ENCODE measurements at places on chromosomes 1 and 21.

- DNase-seq, result no peak
Measured at GRCh38 chr1:39635871-39636210, 3.6 kb downstream of the HEYL start.

- no peak for DNase-seq
Measured at GRCh38 chr1:225917536-225917935, 6.5 kb downstream of the PYCR2 start.

GRCh38 chr1:3471356-3472087 is 17.1 kb downstream of the ARHGEF16 start:
- DNase-seq, result no peak

DNA sequence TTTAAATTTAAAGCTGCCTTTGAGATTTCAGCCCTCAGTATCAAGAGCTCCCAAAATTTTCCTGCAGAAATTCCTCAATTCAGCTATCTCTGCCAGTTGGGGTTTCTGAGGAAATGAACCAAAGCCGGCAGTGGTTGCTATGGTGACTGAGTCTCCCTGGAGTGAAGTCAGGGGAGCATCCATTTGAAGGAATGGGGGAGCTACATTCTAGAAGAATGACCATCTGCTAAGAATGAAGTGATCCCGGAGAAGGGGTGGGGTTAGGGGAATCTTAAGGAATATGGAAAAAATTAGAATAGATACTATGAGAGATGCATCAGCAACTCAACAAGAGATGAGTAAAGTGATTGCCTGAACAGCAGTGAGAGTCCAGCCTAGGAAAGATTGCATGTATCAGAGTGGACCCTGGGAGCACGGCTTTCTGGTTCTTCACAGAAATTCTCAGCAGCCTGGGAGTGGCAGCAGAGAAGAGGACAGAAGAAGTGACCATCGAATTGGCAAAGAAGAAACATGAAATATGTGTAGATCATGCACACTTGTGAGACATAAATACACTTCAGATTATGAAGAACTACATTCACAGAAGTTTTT is 94.7 kb downstream of the CHD1L start:
- no peak for DNase-seq

- DNase-seq, result no peak
Measured at GRCh38 chr21:44614161-44614631, 2.3 kb downstream of the KRTAP10-8 start.

DNA sequence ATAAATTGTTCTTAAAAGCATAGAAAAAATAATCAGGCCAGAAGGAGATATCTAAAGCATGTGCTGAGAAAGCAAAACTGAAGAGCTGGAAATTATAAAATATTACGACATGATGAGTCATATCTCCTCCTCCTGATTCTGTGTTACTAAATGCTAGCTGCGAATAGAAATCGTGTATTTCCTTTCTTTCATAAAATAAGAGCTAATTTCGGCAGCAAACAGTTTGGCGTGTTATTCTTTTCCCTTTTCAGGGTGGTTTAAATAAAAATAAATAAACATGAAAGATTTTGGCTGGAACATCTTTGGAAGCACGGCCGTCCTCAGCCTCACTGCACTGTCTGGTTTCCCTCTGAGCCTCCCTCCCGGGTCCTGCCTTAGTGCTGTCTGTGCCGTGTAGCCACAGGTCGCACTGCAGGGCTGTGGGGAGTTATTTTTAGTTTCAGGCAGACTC is 56.0 kb downstream of the ADARB1 start:
- no peak for DNase-seq

DNA sequence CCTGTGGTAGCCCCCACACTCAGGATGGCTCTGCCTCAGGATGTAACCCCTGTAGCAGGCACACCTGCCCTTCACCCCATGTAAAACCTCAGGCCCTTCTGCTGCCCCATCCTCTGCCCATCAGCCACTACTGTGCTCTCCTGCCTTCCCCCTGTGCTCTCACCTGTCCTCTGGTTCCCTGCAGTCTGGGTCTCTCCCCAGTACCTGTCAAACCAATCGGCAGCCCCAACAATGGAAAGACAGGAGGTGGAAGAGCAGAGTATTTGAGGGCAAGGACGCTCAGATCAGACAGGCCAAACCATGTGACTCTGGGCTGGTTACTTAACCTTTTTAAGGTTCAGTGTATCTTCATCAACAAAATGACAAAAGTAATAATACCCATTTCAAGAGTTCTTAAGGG is 30.9 kb downstream of the SMIM12 start:
- DNase-seq, result no peak

- no peak for DNase-seq
Measured at GRCh38 chr1:54608566-54609230, 14.6 kb downstream of the FAM151A start.

DNA sequence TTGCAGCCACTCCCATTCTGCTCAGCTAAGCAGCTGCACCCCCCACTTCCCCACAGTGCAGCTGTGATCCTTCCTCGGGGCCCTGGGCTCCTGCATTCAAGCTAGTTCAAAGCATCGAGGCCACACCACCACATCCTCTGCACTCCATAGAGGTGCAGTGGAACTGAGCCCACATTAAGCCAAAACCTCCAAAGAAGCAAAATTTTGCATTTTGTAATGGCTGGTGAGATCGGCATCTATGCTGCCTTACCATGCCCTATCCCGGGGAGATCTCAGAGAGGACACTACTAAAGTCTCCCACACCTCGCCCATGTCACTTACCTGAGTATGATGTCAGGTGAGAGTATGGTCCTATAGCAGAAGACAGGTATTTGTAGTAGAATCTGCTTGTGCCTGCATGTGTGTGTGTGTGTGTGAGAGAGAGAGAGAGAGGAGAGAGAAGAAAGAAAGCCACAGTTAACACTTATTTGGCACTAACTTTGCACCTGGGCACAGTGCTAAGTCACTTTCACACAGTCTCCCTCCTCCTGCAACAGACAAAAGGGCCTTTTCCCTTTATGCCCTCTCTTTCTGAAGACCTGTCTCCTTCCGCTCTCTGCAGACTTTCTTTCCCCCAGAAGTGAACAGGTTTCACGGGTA is 89.8 kb downstream of the KIF14 start:
- no peak for DNase-seq

DNA sequence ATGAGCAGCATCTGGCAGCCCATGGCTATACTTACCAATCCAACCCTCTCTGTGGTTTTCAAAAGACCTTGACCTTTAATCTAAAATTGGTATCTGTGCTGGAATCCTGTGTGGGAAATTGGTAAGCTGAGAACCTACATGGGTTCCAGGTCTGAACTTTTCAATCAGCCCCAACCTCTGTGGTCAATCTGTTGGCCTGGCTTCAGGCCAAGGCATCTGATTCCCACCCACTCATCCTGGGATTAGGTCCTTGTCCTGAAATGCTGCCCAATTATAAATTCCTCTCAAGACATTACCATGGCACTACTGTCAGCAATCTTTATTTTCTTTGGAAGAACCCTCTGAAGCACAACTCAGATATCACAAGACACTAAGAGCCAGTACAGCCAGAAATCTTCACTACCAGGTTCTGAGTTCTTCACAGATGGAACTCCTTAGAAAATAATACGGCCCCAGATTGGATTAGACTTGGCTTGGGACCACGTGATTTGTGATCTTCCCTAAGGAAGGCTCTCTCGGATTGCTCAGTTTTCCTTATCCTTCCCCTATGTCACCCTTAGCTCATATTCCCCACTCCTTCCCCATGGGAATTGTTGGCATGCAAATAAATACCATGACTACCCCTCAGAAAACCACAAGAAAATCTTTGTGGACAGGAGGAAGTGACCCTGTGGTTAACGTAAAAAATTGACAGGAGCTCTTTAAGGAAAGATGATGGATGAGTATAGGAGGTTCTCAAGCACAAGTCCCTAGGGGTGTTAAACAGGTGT is 207.9 kb upstream of the ST6GALNAC5 start:
- DNase-seq, result no peak

GRCh38 chr1:117760069-117760468 is 154.2 kb downstream of the TENT5C start:
- DNase-seq, result no peak

- no peak for DNase-seq
Measured at GRCh38 chr1:113788802-113789201, 23.5 kb downstream of the RSBN1 start.

- no peak for DNase-seq
Measured at GRCh38 chr1:26701266-26701994, 5.6 kb downstream of the ARID1A start.

GRCh38 chr1:84089465-84089864 is 54.6 kb upstream of the PRKACB start:
- no peak for DNase-seq

DNA sequence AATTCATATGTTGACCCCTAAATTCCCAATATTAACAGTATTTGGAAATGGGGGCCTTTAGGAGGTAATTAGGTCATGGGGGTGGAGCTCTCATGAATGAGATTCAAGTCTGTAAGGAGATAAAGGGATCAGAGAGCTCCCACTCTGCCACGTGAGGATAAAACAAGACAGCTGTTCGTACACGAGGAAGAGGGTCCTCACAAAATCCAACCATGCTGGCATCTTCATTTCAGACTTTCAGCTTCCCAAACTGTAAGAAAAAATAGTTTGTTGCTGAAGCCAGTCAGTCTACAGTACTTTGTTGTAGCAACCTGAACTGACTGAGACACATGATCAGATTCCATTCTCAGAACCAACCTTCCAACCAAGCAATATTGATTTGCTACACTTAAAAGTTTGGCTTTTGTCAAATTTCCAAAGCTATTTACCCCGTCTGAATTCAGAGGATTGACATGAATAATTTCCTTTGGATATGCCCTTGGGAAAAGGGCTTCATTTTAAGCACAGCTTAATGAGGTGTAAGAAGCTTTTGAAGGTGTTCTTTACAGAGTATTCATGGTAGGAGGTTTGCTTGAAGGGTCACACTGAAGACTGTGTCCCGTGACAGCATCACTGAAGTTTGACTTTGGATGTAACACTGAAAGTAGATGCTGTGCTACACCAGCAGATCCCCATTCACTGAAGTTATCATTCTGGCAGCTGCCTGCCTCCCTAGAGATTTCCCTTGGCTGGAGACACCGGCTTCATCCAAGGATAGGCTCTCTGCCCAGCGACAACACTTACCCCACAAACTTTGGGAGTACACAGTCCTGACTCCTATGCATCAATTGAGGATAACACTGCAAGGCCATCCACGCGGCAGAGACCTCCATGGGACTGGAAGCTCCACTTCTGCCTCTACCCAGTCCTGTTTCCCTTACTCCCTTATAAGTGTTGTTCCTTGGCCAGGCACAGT is 4.9 kb upstream of the OMA1 start:
- no peak for DNase-seq

DNA sequence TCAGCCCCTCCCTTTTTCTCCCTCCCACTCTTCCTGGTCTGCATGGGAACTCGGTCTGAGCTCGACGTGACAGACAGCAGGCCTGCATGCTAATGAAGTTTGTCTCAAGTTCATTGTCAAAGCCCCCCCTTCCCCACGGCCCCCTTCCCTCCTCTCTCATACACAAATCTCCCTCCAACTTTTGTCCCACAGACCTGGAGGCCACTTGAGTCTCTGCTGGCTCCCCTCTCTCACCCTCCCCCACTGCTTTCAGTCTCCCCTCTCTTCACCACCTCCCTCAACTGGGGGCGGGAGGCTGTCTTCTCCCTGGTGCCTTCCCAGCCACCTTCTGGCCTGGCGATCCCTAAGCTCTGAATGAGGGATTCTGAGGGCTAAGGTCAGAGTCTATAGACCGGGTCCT is 61.3 kb downstream of the RHBG start:
- DNase-seq, result no peak

DNA sequence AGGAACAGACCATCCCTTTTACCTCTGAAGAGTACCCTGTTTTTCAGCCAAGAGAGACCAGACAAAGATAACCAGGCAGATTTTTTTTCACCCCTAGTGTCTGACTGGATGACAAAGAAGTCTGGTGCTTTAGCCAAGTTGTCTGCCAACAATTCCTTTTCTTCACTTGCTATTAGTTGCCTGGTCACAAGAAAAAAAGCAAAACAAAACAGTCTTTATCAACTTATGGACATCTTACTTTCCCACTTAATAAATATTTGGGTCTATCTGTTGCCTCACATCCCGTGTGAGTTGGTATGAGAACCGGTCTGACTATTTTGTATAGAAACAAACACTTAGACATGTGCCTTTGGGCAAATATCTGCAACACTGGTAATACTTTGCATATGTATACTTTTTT is 662.9 kb downstream of the PLPP3 start:
- DNase-seq, result no peak

DNA sequence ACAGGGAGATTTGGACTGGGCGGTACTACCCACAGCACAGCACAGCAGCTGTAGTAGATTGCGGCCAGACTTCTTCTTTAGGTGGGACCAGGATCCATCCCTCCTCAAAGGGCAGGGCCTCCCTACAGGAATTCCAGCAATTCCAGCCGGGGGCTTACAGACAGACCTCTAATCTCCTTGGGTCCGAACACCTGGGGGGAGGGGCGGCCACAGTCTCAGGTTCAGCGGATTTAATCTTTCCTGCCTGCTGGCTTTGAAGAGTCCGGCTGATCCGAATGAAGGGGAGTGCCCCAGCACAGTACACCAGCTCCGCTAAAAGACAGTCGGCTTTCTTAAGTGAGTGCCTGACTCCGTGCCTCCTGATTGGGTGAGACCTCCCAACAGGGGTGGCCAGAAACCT is 1708.5 kb downstream of the BRINP3 start:
- DNase-seq, result no peak

GRCh38 chr1:7186382-7187111 is 401.3 kb downstream of the CAMTA1 start:
- DNase-seq, result no peak

DNA sequence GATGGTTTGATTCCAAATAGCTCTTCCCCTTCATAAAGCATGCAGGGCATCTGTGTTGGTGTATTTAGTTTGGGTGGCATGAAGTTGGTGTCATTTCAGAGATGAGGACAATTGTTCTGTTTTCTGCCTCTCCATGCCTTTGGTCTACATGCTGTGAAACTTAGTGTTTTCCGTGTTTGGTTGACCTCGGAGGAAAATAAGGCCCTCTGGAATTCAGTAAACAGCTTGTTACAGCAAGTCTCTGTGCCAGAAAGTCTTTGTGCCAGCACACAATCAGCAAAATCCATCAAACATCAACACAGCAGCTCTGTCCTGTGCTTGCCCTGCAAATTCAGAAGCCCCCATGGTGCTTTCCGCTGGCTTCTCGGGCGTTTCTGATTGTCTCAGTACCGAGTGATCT is 9.5 kb downstream of the PARK7 start:
- DNase-seq, result no peak
